ENCODE measurements at places on chromosomes 6 and 20.

- DNase-seq: no peak
Measured at GRCh38 chr6:39173270-39173669, 56.0 kb downstream of the KCNK5 start.

DNA sequence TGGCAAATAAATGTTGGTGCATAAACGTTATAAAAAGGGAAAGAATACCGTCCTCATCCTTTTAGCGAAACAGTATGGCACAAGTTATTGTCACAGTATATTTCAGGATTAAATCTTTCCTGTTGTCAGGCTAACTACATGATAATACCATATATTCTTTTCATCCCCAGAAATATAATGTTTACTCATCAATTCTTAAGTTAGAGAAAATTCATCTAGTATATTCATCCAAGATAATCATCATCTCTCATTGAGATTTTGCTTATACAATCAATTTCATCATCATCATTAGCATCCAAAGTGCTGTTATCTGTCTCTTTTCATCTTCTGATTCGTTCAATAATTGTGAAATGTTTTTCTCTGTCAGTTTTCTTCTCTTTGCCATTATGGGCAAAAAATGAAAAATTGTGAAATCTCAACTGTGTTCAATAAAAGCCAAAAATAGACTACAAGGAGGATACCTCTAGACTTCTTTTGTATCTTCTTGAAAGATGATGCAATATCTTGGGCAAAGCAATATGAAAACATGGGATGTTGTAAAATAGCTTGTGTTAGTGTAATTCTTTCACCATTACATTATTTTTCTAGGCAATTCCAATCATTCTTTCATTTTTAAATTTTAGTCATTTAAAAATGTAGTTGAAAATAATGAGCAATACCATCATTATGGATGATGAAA, 2.6 kb downstream of the SPACA1 start:
- no peak for DNase-seq

- DNase-seq: no peak
Measured at GRCh38 chr6:16632101-16632500, 129.2 kb downstream of the ATXN1 start.

- no peak for DNase-seq
Measured at GRCh38 chr6:105174512-105174911, 5.3 kb downstream of the POPDC3 start.

DNA sequence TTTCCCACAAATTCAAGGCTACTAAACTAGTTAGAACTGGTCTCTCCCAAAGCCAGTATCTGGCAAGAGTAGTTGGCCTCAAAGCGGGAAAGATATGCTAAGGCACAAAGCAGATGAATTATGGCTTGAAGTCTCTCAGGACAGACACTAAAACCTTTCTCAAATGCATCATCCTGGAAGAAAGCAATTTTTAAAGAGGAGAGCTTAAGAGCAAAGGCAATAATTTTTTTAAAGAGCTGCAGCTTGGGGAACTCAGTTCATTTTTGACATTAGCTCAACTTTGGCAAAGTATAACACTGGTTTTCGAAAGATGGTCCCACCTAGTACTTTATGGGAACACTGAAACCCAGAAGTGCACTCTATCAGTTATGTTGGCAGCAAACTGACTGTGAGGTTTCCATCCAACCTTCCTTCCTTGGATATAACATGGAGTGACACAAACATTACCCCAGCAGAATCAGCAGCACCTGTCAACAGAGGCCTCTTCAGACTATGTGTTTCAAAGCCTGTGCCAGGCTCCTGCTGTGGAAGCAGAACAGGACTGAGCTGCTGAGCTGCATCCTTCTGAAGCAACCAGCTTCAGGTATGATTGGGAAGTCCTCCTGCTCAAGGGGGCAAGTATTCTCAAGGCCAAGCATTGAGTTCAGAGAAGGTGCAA, 852.3 kb upstream of the HS3ST5 start:
- no peak for DNase-seq

DNA sequence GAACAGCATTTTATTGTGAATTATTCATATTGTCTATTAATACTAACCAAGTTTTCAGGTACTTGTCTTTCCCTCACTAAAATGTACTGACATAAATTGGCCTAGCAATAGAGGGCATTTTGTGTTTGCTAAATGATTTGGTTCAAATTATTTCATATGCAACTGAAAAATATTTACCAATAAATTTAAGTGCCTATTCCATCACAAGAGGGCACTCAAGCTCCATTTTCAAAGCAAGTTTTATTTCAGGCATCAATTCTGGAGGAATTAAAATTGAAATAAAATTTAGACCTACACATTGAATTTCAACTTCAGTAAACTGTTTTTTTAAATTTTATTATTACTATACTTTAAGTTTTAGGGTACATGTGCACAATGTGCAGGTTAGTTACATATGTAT, 114.3 kb upstream of the SYNCRIP start:
- DNase-seq: no peak

DNA sequence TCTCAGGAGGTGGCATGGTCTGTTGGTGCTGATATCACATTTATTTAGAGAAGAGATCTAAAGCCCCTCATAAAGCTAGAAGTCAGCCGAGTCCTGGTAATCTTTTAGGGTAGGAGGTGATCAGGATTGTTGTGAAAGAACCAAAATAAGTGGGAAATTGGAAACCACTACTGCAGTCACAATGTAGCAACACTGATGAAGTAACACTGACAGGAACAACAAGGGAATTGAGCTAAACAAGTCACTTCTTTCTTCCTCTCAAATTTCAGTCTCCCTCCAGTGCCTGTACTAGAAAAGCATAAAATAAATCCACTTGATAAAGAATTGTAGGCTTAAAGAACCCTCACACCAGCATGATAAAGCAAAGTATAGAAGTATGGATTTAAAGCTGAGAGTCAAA, 1509.0 kb downstream of the GRIK2 start:
- DNase-seq: no peak

Measured in AG04450 (cell line).